ENCODE measurements at places on chromosomes 4 and X. TPM values are rescaled to one million over a fixed set of nuclear protein-coding genes. Genes with fewer than 3 reads are reported as not detected.

DNA sequence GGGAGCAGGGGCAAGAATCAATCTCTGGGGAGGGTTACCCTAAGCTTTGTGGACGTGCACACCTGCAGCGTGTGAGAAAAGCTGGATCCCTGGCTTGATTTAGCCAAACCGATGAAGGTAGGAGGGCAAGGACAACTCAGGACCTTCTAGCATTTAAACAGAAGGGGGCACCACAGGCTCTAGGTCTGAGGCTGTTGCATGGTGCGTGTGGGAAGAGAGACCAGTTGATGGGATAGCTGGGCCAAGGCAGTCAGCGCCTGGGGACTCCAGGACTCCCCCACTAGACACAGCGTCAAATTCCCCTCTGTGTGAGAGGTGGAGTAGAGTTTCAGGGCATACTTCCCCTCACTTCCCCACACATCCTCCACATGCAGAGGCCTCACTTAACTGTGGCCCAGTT, 4.3 kb downstream of the GABRQ start:
- H3K4me1 ChIP-seq: no peaks in the 10 kb centered on the region
- DNase-seq: no peak
- H3K27ac ChIP-seq: no peak overlapping the region
- no peak overlapping the region for H3K4me3 ChIP-seq
- H3K36me3 ChIP-seq: no peaks in the 10 kb centered on the region

DNA sequence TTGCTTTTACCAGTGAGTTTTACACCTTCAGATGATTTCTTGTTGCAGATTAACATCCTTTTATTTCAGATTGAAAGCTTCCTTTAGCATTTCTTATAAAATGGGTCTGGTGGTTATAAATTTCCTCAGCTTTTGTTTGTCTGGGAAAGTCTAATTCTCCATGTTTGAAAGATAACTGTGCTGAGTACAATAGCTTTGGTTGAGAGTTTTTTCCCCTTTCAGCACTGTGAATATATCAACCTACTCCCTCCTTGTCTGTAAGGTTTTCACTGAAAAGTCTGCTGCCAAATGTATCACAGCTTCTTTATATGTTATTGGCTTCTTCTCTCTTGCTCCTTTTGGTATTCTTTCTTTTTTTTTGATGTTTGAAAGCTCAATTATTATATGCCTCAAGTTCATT, 53.5 kb upstream of the ACTRT1 start:
- no peaks in the 10 kb centered on the region for H3K4me1 ChIP-seq
- H3K4me3 ChIP-seq: no peak overlapping the region
- H3K36me3 ChIP-seq: no peaks in the 10 kb centered on the region

DNA sequence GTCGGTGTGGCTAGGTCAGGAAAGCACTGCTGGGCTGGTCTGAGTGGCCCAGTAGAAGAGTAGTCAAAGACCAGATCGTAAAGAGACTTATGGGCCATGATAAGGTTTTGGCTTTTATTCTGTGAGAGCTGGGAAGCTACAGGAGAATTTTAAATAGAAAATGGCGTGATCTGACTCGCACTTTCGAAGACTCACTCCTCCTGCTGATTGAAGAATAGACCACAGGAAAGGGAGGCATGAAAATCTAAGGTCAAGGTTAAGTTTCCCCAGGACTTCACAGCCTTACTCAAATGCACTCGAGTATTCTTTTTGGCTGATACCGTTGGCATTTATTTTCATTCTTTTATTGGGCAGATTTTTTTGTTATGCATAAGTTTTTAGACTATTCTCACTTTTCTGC, 231.4 kb upstream of the ANKRD50 start:
- H3K36me3 ChIP-seq: no peaks in the 10 kb centered on the region
- no peak overlapping the region for H3K27ac ChIP-seq
- DNase-seq: no peak
- no peaks in the 10 kb centered on the region for H3K27me3 ChIP-seq

DNA sequence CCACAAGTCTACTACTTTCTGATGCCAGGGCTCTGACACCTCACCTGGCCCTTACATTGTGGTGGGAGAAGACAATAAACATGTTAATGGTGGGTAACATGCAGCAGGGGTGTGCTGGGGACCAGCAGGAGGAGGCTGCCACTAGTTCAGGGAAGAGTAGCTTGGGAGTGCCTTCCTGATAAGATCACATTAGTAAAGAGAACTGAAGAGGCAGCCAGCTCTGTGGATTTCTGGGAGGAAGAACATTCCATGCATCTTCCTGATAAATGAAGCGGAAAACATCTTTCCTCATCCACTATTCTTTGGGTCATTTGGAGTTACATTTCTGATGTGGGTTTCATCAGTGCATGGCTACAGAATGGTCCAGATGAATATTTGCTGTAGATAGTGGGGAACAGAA, 9.0 kb downstream of the RNF150 start:
- no peak for DNase-seq
- H3K36me3 ChIP-seq: no peaks in the 10 kb centered on the region
- H3K4me1 ChIP-seq: no peaks in the 10 kb centered on the region
- no peak overlapping the region for H3K4me3 ChIP-seq
- no peaks in the 10 kb centered on the region for H3K27me3 ChIP-seq

DNA sequence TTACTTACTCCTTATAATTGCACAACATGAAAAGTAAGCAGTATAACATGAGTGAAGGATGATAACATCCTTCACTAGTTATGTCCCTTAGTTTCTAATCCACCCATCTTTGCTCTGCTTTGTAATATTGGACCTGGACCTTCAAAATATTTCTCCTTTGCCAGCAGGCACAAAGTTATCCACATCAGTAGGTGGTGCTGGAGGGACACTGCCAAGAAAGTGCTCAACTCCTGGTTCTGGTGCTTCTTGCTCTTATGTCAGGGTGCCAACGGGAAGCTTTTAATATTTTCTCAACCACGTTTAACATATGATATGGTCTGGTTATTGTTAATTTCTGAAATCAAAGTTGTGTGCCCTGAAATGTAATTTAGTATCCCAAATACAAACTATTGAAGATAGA, 49.1 kb downstream of the TMEM165 start:
- no peak for DNase-seq
- no peaks in the 10 kb centered on the region for H3K4me1 ChIP-seq
- no peaks in the 10 kb centered on the region for H3K36me3 ChIP-seq
- no peak overlapping the region for H3K4me3 ChIP-seq

DNA sequence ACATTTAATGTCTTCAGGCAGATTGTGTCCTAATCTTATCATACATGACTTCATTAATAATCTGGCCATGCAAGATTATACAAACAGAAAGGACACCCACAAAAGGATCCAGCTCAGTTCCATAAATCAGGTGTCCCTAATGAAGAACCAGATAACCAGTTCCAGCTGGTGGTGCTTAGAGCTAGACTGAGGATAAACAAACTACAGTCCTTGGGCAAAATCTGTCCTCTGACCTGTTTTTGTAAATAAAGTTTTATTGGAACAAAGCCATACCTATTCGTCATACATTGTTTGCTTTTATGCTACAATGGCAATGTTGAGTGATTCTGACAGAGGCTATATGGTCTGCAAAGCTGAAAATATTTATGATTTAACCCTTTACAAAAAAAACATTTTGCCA, 199.5 kb downstream of the MID1IP1 start:
- H3K27ac ChIP-seq: no peak overlapping the region
- no peak for DNase-seq
- H3K4me1 ChIP-seq: no peaks in the 10 kb centered on the region
- H3K27me3 ChIP-seq: no peaks in the 10 kb centered on the region

GRCh38 chr4:111519683-111520082, 625.6 kb upstream of the FAM241A start:
- H3K27ac ChIP-seq: no peak overlapping the region
- DNase-seq: no peak
- no peak overlapping the region for H3K4me3 ChIP-seq
- H3K27me3 ChIP-seq: no peaks in the 10 kb centered on the region

GRCh38 chr4:125985856-125986255, 671.1 kb downstream of the FAT4 start:
- no peak overlapping the region for H3K4me3 ChIP-seq
- H3K27me3 ChIP-seq: no peaks in the 10 kb centered on the region

DNA sequence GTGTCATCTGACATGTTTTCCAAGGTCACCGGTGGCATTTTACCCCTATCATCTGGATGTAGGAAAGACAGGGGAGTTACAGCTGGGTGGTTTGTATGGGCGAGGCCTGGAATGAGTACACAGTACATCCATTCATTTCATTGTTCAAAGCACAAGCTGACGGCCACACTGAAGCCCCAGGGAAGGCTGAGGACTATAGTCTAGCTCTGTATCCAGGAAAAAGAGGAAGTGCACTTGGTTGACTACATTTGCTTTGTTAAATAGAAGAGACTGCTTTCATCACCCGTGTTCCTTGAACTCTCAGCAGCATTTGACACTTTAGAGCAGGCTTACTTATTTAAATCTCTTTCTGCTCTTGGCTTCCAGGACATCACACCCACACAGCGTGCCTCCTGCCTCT, 1041.0 kb upstream of the TENM3 start:
- H3K27ac ChIP-seq: no peak overlapping the region
- H3K36me3 ChIP-seq: no peaks in the 10 kb centered on the region
- no peak overlapping the region for H3K4me3 ChIP-seq
- no peak for DNase-seq

GRCh38 chrX:133670383-133670782, 255.1 kb upstream of the GPC4 start:
- no peak overlapping the region for H3K27ac ChIP-seq
- H3K4me1 ChIP-seq: no peaks in the 10 kb centered on the region
- DNase-seq: peak; percentile 39
- H3K36me3 ChIP-seq: no peaks in the 10 kb centered on the region
- no peaks in the 10 kb centered on the region for H3K27me3 ChIP-seq

GRCh38 chrX:149461746-149462145, 43.4 kb downstream of the IDS start:
- H3K4me1 ChIP-seq: no peaks in the 10 kb centered on the region
- no peaks in the 10 kb centered on the region for H3K27me3 ChIP-seq
- H3K4me3 ChIP-seq: no peak overlapping the region

DNA sequence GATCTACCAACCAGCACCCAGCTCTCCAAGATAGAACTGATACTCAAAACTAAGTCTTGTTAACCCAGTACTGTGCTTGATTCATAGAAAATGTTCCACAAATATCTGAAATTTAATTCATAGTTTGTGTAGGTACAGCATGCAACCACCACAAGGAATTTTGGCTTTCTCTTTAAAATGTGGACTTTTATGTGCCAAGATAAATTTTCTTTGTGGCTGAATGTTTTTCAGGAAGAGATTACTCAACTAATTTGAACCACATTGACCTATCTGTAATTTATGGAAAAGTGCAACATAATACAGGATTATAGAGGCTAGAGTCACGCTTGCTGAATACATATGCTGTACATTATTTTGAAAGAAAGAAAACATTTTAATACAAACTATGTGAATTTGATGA, 730.8 kb downstream of the IL1RAPL1 start:
- H3K4me1 ChIP-seq: no peaks in the 10 kb centered on the region
- no peaks in the 10 kb centered on the region for H3K27me3 ChIP-seq
- no peaks in the 10 kb centered on the region for H3K36me3 ChIP-seq
- no peak overlapping the region for H3K4me3 ChIP-seq
- no peak overlapping the region for H3K27ac ChIP-seq

PNCK gene
- 11.1 TPM for total RNA-seq

UGT2B11 gene
- total RNA-seq: not detected

PNMA3 gene
- 0.21 TPM for total RNA-seq

TSC22D3 gene
- 18.5 TPM for total RNA-seq

P2RY8 gene
- total RNA-seq: 1.3 TPM

FAM9B gene
- not detected for total RNA-seq

RAB41 gene
- not detected for total RNA-seq
